ENCODE measurements at places on chromosomes 7 and 10. TPM values are rescaled to one million over a fixed set of nuclear protein-coding genes. Genes with fewer than 3 reads are reported as not detected.

DNA sequence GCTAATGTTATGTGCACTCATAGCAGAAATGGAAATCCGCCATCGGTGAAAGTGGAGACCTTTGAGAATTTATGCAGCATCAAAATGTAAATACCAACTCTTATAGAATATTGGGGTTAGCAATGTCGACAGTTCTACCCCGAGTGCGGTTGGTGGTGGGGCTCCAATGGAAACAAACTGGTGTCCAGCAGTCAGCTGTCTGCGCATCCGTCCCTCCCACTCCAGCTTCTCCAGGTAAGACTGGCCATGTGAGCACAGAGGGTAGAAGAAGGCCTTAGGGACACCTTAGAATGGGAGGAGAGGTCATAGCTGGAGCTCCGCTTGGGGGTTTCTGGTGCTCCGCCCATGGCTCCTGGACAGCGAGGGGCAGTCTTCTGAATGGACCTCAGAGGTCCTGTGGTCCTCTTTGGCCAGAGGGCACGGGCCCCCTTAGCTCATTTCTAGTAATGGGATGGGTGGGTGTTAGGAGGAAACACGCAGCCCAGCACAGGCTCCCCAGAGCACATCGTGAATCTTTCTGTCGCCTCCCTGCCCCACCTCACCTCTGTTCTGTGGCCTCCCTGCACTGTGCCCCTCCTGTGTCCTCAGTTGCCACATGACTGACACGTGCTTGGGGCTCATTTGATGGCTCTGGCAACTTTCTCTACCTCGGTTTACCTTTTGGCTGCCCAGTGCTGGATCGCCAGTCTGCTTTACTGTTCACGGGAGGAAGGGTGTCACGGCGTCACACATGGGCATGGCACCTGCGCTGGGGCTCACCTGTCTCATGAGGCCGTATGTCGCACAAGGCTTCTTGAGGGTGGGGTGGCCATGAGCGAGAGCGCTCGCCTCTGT, 50.0 kb downstream of the MGMT start:
- peaks cover 4% of the 10 kb centered on the region for H3K36me3 ChIP-seq
- no peak overlapping the region for H3K27ac ChIP-seq
- no peak overlapping the region for H3K4me3 ChIP-seq
- H3K4me1 ChIP-seq: peaks cover 7% of the 10 kb centered on the region
- no peak for DNase-seq

GRCh38 chr7:36732806-36733205, 8.5 kb upstream of the AOAH start:
- DNase-seq: no peak
- no peaks in the 10 kb centered on the region for H3K27me3 ChIP-seq
- H3K27ac ChIP-seq: no peak overlapping the region
- no peaks in the 10 kb centered on the region for H3K36me3 ChIP-seq
- H3K4me3 ChIP-seq: no peak overlapping the region

RBM20 gene
- 1.3 TPM for polyA plus RNA-seq

CFAP58 gene
- 0.74 TPM for polyA plus RNA-seq

- H3K4me1 ChIP-seq: no peaks in the 10 kb centered on the region
- H3K27ac ChIP-seq: no peak overlapping the region
- no peaks in the 10 kb centered on the region for H3K36me3 ChIP-seq
- no peak overlapping the region for H3K4me3 ChIP-seq
- no peak for DNase-seq
- no peaks in the 10 kb centered on the region for H3K27me3 ChIP-seq
These were observed 171.8 kb downstream of the MLLT10 start for GRCh38 chr10:21705828-21706176.

DNA sequence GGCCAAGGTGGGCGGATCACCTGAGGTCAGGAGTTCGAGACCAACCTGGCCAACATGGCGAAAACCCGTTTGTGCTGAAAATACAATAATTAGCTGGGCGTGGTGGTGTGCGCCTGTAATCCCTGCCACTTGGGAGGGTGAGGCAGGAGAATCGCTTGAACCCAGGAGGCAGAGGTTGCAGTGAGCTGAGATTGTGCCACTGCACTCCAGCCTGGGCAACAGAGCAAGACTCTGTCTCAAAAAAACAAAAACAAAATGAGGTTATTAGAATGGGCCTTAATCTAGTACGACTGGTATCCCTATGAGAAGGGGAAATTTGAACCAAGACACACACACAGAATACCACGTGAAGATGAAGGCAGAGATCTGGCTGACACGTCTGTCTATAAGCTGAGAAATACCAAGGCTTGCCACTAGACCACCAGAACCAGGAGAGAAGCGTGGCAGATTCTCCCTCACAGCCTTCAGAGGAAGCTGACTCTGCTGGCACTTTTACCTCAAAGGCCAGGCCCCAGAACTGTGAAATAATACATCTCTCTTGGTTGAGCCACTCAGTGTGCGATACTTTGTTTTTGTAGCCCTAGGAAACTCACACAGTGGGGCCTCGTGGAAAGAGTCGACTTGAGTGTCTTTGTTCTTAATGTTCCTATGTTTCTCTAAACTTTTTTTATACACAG, 59.6 kb downstream of the TMEM209 start:
- H3K27me3 ChIP-seq: no peaks in the 10 kb centered on the region
- no peak overlapping the region for H3K4me3 ChIP-seq
- H3K4me1 ChIP-seq: peaks cover 43% of the 10 kb centered on the region

- DNase-seq: no peak
- no peak overlapping the region for H3K4me3 ChIP-seq
- no peaks in the 10 kb centered on the region for H3K27me3 ChIP-seq
- H3K36me3 ChIP-seq: no peaks in the 10 kb centered on the region
- H3K27ac ChIP-seq: no peak overlapping the region
These were observed 73.8 kb downstream of the OAT start for GRCh38 chr10:124344931-124345330.

GRCh38 chr10:116826803-116827202, 22.5 kb upstream of the ENO4 start:
- no peaks in the 10 kb centered on the region for H3K4me1 ChIP-seq
- H3K27me3 ChIP-seq: no peaks in the 10 kb centered on the region
- DNase-seq: no peak
- no peak overlapping the region for H3K4me3 ChIP-seq
- H3K36me3 ChIP-seq: no peaks in the 10 kb centered on the region

UFSP1 gene
- 2.5 TPM for polyA plus RNA-seq
